Activated T-cell treated with anti-CD3 and anti-CD28 coated beads for 1 hour (primary cell): ENCODE measurements at places on chromosomes 13 and 19.

GRCh38 chr13:20336761-20337160, 104.6 kb upstream of the GJB6 start:
- DNase-seq = no peak

DNA sequence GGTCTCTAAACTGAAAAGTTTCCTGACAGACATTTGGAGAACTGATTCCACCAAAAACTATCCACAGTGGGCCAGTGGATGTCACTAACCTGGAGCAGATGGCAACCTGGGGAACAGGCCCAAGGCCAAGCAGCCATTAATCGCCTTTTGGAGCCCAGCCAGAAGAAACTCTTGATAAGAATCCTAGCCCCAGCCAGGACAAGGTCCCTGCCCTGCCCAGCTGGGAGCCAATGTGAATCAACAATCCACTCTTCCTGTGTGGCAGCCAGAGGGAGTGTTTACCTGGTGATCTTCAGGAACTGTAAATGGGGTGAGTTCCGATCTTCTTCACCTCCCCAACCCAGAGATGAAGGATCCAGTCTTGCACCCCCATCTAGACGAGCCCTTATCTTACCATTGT, 14.5 kb upstream of the IGSF23 start:
- DNase-seq = no peak

DNA sequence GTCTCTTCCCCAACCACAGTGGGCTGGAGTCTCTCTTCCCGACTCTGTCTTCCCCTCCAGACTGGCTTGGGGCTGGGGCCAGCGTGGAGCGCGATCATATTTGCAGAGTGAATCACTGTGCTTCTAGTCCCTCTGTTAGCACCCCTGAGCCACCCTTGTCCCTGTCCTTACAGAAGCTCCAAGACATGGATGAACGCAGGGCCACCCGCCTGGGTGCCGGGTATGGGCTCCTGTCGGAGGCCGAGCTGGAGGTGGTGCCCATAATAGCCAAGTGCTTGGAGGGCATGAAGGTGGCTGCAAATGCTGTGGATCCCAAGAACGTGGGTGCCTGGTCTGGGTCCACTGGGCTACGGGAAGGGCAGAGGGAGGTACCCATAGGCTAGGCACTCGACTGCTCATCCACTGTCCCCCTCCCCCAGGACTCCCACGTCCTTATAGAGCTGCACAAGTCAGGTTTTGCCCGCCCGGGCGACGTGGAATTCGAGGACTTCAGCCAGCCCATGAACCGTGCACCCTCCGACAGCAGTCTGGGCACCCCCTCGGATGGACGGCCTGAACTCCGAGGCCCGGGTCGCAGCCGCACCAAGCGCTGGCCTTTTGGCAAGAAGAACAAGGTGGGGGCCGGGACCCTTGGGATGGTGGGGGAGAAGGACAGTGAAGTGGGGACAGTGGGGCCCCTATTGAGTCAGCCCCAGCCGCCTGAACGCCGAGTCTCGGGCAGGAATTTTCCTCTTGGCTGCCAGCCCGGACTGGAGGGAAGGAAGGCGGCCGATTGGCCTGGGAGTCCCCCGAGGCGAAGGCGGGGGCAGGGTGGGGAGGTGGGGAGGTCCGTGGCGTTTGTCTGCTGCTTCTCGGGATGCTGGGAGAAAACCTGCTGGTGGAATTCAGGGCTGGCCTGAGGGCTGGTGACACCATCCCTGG, 5.2 kb downstream of the TRIP10 start:
- DNase-seq = no peak

DNA sequence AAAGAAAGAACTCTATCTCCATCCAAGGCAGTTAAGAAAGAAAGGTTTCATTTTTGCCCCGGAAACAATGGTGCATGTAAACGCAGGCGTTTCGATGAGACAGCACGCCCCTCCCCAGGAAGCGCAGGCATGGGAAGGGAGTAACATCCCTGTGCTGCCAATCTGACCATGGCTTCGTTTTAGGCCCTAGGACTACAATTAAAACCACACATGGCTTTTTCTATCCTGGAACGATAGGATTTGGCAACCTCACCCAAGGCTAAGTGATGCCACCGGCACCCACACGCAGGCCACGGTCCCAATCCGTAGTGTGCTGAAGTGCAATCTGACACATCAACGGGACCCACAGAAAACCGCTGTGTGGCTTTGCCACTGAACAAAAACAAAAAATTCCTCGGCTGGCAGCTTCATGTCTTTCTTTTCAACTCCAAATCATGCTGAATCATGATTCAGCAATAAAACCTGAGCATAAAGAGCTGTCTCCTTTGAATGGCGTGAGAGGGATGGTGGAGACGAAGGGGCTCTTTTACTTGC, 24.2 kb downstream of the RANBP3 start:
- DNase-seq = no peak

DNA sequence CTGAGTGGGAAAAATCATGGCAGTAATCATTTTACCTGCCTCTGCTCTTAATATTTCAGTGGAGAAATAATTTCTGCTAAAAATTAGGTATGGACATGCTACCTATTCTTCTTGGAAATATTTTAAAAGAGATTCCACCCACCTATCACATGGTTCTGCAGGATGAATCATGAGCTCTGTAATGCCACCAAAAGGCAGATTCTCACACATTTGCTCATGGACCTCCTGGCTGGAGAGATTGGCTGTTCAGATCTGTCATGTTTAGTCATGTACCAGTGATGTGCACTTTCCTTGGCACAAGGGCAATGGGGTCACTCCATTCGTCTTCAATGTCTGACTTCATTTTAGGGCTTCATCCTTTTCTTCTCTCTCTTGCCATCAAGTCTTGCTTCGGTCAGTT, 101.8 kb upstream of the MBNL2 start:
- DNase-seq = no peak

- no peak for DNase-seq
Observed at GRCh38 chr13:99356262-99357091, 49.3 kb upstream of the GPR183 start.

DNA sequence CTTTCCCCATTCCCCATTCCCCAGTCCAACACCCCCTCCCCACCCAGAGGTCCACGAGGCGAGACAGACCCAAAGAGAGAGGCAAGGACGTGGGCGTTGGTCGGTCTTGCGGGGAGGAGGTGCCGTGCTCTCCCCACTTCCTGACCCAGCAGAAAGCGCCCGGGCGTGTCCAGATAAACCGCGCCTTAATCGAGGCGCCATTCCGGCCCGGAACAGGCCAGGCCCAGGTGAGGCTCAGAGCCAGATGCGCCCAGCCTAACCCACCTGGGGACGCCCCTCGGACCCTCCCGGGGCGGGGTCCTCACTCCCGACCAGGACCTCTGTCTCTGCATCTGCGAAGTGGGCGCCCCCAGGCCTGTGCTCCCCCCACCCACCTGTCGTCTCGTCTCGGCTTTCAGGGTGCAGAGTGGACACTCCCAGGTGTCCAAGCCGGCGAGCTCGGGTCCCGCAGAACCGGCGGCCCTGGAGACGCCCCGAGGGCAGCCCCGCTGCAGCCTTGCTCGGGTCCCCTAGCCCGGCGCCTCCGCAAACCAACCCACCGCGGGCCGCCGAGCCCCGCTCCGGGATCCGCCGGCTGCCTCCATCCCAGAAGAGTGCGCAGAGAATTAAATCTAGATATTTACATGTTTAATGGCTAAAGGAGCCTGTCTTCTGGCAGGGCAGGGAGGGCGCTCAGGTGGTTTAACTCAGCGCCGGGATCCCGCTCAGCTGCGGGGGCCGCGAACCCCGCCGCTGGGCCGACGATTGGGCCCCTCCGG, 5.0 kb upstream of the ONECUT3 start:
- no peak for DNase-seq

GRCh38 chr13:113930671-113931637, 42.9 kb downstream of the C13orf46 start:
- no peak for DNase-seq

- DNase-seq = no peak
Observed at GRCh38 chr19:28020619-28021258, 1192.2 kb downstream of the UQCRFS1 start.

DNA sequence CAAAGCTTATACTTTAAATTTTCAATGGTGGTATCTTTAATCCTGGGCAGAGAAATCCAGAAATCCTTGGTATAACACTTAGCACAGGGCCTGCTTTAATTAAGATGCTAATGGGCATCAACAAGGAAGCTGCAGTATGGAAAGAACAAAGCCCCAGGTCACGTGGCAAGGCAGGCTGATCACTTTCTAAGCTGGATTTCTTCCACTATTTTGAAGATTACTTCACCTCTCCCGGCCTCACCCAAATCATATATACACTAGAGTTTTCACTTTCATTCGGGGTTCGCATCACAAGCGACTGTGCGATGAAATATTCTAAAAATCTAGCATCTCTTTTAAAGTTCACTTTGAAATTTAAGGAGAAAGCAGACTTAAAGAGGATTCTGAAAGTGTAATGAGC, 71.8 kb downstream of the STARD13 start:
- no peak for DNase-seq

- DNase-seq = no peak
Observed at GRCh38 chr13:100125946-100126345, 37.1 kb downstream of the PCCA start.

DNA sequence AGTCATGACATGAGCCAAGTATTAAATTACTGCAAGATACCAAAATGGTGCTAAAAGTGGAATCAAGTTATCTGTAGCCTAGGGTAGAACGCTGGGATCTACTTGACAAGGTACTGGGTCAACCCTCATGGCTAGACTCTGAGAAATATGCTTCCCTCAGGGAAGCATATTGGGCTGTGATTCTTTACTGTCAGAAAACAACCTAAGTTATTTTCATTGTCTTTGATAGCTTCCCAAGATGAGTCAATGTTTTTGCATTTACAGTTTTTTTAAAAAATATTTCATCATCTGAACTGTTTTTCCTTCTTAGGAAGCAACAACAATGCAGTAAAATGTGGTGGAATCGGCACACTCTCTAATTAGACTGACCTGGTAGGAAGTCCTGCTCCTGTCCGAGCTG, 218.0 kb downstream of the RGCC start:
- DNase-seq = no peak

GRCh38 chr13:71067165-71067815, 799.7 kb downstream of the DACH1 start:
- no peak for DNase-seq

DNA sequence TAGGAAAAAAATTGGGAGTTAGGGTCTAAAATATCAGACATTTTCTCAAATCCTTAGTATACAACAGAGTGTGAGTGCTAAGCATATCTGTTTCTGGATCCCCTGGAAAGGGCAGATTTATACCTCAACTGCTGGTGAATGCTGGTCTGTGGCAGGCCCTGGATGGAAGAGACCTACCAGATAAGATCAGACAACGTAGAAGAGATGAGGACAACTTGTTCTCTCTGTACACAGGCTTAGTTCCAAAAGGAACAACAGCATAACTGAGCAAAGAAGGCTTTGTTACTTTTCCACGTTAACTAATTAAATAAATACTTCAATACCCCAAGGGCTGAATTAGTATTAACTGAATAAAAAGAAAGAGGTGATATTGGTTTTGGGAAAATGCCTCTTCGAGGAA, 1277.3 kb downstream of the SLITRK5 start:
- DNase-seq = no peak

GRCh38 chr13:77351315-77351714, 24.4 kb upstream of the MYCBP2 start:
- no peak for DNase-seq

- no peak for DNase-seq
Observed at GRCh38 chr13:21882766-21883165, 211.9 kb downstream of the FGF9 start.

DNA sequence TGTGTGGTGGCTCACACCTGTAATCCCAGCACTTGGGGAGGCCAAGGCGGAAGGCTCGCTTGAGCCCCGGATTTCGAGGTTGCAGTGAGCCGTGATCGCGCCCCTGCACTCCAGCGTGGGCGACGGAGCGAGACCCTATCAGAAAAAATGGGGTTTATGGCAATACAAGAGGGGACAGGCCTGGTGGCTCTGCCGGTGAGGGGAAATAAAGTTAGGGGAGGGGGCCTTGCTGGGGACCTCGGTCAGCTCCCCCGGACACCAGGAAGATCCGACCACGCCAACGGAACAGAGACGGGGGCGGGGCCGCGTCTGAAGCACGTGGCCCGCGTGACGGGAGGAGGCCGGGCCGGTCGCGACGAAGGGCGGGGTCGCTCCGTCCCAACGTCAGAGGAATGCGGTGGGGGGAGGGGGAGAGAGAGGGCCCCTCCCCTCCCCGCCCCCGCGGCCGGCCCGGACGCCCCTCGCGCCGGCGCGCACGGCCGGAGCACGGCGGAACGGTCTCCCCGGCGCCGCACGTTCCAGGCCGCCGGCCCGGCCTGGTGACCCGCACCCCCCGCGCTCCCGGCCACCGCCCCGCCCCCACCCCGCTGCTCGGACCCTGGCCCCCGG, 1.9 kb upstream of the HNRNPL start:
- DNase-seq = peak; percentile 85

DNA sequence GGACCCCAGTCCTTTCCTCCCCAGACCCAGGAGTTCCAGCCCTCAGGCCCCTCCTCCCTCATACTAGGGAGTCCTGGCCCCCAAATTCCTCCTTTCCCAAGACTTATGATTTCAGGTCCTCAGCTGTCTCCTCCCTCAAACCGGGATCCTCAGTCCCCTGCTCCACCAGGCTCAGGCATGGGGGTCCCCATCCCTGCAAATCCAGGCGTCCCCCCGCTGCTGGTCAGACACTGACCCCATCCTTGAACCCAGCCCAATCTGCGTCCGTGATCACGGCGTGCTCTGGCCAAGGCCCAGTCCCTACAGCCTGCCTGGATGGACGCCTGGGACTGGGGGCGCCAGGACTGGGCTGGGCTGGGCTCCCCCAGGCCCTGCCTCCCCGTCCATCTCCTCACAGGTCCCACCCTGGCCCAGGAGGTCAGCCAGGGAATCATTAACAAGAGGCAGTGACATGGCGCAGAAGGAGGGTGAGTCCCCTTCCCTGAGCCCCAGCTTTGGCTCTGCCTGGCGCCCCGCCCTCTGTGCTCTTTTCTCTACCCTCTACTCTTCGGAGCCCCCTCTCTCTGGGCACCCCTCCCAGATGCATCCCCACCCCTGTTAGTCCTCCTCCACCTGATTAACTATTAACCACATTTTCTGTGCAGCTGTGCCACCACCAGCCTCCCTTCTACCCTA, 672 bp downstream of the HPN start:
- DNase-seq = no peak

DNA sequence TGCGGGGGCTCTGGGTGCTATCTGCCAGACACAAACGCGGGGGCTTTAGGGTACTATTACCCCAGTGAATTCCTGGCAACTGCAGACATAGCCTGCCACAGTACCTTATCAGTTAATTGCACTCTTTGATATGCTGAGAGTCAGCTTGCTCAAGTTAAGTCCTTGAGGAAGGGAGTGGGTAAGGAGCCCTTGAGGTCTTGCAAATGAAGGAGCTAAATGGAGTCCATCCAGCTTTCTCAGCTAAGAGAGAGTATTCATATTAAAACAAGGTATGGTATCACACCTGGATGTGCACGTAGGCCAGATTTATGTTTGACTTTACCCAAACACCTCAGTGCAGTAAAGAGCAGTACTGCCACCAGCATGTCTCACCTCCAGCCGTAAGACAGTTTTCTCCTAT, 11.5 kb upstream of the ZNF606 start:
- DNase-seq = no peak

DNA sequence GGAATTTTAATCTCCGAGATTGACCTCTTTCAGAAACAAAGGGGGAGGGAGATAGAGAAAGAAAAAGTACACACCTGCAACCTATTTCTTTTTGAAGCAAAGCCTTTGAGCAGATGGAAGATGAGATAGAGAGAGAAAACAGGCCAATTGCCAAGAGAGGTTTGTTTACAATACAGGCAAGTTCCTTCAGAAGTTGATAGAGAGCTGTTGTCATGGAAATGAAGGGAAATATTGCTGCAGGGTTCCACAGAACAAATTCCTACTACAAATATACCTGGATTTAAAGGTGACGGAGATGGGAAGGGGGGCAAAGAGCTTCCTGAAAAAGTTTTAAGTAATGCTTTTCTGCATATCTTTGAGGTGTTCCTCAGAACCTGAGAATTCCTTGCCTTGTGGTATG, 388.4 kb downstream of the NDFIP2 start:
- no peak for DNase-seq
